Dermis lymphatic vessel endothelial cell (primary cell): ENCODE measurements at places on chromosomes 7 and 10. TPM values are rescaled to one million over a fixed set of nuclear protein-coding genes. Genes with fewer than 3 reads are reported as not detected.

The AGAP9 gene
- 1.2 and 1.5 TPM in 2 replicates for total RNA-seq

The EZH2 gene
- total RNA-seq = 6.2 and 8.0 TPM in 2 replicates

The AKR1C8 gene
- not detected in 2 replicates for total RNA-seq

The KNDC1 gene
- not detected in 2 replicates for total RNA-seq

The TEX47 gene
- not detected in 2 replicates for total RNA-seq

The NPTX2 gene
- 2.6 and 18.9 TPM in 2 replicates for total RNA-seq

The CPA5 gene
- not detected in 2 replicates for total RNA-seq

The TRIM50 gene
- total RNA-seq = not detected in 2 replicates

The INTS15 gene
- total RNA-seq = 8.9 and 13.5 TPM in 2 replicates

The AGR3 gene
- total RNA-seq = not detected in 2 replicates

The DNAJC1 gene
- 24.5 and 35.6 TPM in 2 replicates for total RNA-seq

The NUPR2 gene
- total RNA-seq = not detected in 2 replicates

The PNLIPRP2 gene
- not detected in 2 replicates for total RNA-seq

The NT5C3A gene
- total RNA-seq = 24.8 and 29.1 TPM in 2 replicates

The PILRA gene
- total RNA-seq = 0.17 and 0.22 TPM in 2 replicates

The EDRF1 gene
- total RNA-seq = 11.6 and 16.9 TPM in 2 replicates

The GET4 gene
- total RNA-seq = 30.0 and 35.3 TPM in 2 replicates

The IDI2 gene
- total RNA-seq = not detected in 2 replicates

The WEE2 gene
- total RNA-seq = under 0.01 and 0.11 TPM in 2 replicates

The HHEX gene
- 50.5 and 54.9 TPM in 2 replicates for total RNA-seq

The ANKRD2 gene
- 0.11 and 0.26 TPM in 2 replicates for total RNA-seq

The GIMAP7 gene
- 107 and 139 TPM in 2 replicates for total RNA-seq

The IRF5 gene
- under 0.01 and 0.09 TPM in 2 replicates for total RNA-seq

The CDHR3 gene
- total RNA-seq = 0.98 and 1.5 TPM in 2 replicates

The CD36 gene
- 217 and 326 TPM in 2 replicates for total RNA-seq

The NUTM2A gene
- 0.09 and 0.11 TPM in 2 replicates for total RNA-seq

The TMEM229A gene
- not detected in 2 replicates for total RNA-seq

The POM121L12 gene
- not detected in 2 replicates for total RNA-seq

The SPDYE1 gene
- total RNA-seq = not detected in 2 replicates

The ADAMTS14 gene
- under 0.01 and 0.11 TPM in 2 replicates for total RNA-seq

The NUTM2B gene
- 0.26 and 0.33 TPM in 2 replicates for total RNA-seq

The PDE6C gene
- total RNA-seq = not detected in 2 replicates

The INPP5A gene
- 16.0 and 25.7 TPM in 2 replicates for total RNA-seq

The HABP2 gene
- total RNA-seq = 0.09 and 0.22 TPM in 2 replicates

The TCAF1 gene
- total RNA-seq = 37.4 and 43.4 TPM in 2 replicates

The MSMB gene
- total RNA-seq = not detected in 2 replicates
